ENCODE measurements at places on chromosomes 12 and 14. TPM values are rescaled to one million over a fixed set of nuclear protein-coding genes. Genes with fewer than 3 reads are reported as not detected.

Gene BATF
- total RNA-seq = 1.0 TPM

Gene B4GALNT1
- 3.1 TPM for total RNA-seq

Gene RBP5
- total RNA-seq = not detected

Gene HOXC12
- not detected for total RNA-seq

Gene COX6A1
- total RNA-seq = 231 TPM

Gene LHX5
- not detected for total RNA-seq

Gene RHOJ
- 7.3 TPM for total RNA-seq

Gene ZNF10
- 8.4 TPM for total RNA-seq

Gene GDF11
- 3.1 TPM for total RNA-seq

Gene NUDT4
- total RNA-seq = 62.1 TPM

Gene KRT4
- total RNA-seq = not detected

Gene MANSC1
- 1.6 TPM for total RNA-seq

Gene GLIPR1L2
- total RNA-seq = not detected

Gene ARID2
- total RNA-seq = 43.3 TPM

Data from skeletal muscle tissue (tissue), 5 donors.